ENCODE measurements at places on chromosomes 5 and 9.

- no peaks in the 10 kb centered on the region for H3K27me3 ChIP-seq
- no peak overlapping the region for H3K4me3 ChIP-seq
- H3K27ac ChIP-seq, result no peak overlapping the region
- no peaks in the 10 kb centered on the region for H3K4me1 ChIP-seq
Observed at GRCh38 chr5:19903611-19904010, 84.4 kb downstream of the CDH18 start.

- H3K36me3 ChIP-seq, result no peaks in the 10 kb centered on the region
- H3K4me1 ChIP-seq, result no peaks in the 10 kb centered on the region
- DNase-seq, result no peak
- no peaks in the 10 kb centered on the region for H3K27me3 ChIP-seq
- no peak overlapping the region for H3K27ac ChIP-seq
Observed at GRCh38 chr5:28483327-28484025, 1445.1 kb upstream of the CDH9 start.

- H3K4me1 ChIP-seq, result peaks cover 7% of the 10 kb centered on the region
- peaks cover 19% of the 10 kb centered on the region for H3K27me3 ChIP-seq
- H3K4me3 ChIP-seq, result no peak overlapping the region
- no peak overlapping the region for H3K27ac ChIP-seq
- DNase-seq, result no peak
- H3K36me3 ChIP-seq, result no peaks in the 10 kb centered on the region
Observed at GRCh38 chr5:102749416-102750030, 5.6 kb upstream of the PAM start.

DNA sequence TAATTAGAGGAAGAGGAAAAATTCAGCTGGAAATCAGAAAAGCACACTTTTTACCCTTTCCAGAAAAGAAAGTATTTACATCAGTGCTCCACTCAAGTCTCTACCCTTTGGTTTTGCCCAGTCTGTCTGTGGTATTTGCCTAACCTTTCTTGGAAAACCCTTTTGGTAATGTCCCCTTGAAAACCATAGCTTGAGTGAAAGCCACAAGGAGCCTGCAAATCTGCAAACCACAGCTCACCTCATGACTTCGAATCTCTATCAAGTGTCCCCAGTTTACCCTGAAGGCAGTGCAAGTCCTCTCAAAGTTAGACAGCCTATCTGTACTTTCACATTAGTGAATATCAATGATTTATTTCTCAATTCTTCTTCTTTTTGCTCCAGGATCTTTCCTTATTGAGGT lies 162.1 kb upstream of the TSLP start:
- DNase-seq, result no peak
- H3K4me1 ChIP-seq, result no peaks in the 10 kb centered on the region
- no peak overlapping the region for H3K4me3 ChIP-seq
- no peaks in the 10 kb centered on the region for H3K27me3 ChIP-seq
- H3K36me3 ChIP-seq, result no peaks in the 10 kb centered on the region
- no peak overlapping the region for H3K27ac ChIP-seq

DNA sequence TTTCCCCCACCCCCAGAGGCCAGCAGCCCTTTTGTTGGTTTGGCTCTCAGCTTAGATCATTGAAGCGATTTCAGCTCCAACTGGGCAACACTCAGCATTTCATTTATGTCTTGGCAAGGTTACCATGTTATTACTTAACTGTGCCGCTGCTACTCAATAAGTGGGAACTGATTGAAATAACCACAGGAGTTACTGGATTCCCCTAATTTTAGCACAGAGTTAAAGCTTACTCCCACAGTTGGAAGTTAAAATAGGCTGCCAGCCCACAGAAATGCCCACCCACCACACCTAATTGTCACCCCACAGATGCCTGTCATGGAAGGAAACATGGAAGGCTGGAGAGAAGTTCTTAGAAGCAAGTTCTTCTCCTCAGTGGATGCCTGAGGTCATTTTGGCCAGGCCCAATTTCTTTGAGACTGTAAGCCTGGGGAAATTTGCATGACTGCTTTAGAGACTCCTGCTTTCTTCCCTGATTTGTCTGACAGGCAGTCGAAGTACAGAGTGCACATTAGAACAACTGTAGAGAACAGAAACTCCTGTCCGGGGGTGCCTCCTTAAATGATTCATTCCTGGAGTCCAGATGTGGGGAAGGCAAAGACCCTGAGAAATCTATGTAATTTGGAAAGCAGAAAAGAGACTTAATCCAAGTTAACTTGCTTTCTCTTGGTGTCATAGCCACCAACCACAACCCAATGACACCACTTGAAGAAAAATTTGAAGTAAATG lies 370.0 kb downstream of the ZSWIM6 start:
- no peak overlapping the region for H3K27ac ChIP-seq
- no peaks in the 10 kb centered on the region for H3K4me1 ChIP-seq
- H3K36me3 ChIP-seq, result no peaks in the 10 kb centered on the region
- H3K27me3 ChIP-seq, result peaks cover 2% of the 10 kb centered on the region
- no peak for DNase-seq
- H3K4me3 ChIP-seq, result no peak overlapping the region

- H3K4me1 ChIP-seq, result peaks cover 6% of the 10 kb centered on the region
- peaks cover 60% of the 10 kb centered on the region for H3K27me3 ChIP-seq
- DNase-seq, result no peak
- no peak overlapping the region for H3K4me3 ChIP-seq
- H3K36me3 ChIP-seq, result no peaks in the 10 kb centered on the region
Observed at GRCh38 chr5:998246-999031, 10.2 kb upstream of the NKD2 start.

DNA sequence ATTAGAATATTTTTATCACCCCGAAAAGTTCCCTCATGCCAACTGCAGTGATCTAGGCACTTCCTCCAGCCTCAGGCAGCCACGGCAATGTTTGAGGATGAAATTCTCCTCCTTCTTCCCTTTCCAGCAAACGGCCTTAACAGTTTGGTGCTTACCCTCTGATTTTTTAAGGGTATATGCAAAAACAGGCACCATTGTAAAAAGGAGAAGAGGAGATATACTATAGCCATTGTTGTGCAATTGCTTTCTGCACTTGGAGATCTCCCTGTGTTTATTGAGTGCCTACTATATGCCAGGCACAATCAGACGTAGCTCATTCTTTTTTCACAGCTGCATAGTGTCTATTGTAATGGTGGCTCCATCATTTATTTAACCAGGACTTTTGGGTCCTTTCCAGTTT lies 29.4 kb downstream of the GSN start:
- peaks cover 6% of the 10 kb centered on the region for H3K4me1 ChIP-seq
- no peak overlapping the region for H3K4me3 ChIP-seq
- 0 out of 3 replicates have a peak overlapping the region, but pooled peaks have one; percentile 5 for H3K27ac ChIP-seq

DNA sequence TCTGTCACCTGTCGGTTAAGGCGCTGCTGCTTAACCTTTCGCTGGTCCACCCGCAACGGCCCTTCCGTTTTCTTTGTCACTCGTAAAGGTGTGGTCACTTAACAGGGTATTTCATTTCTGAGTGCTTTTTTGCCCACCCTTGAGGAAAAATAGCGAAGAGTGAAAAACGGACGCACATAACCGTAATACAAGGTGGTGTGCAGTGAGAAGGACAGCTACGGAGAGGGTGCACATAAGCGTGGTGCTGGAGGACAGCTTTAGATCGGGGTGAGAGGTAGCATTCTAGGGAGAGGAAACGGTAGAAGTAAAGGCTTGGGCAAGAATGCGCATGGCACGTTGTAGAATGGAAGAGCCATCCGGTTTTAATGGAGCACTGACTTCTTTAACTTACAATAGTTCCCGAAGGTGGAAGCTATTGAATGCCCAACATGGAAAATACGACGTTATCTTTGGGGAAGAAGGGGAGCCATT lies 761 bp downstream of the CCT5 start:
- peaks cover 12% of the 10 kb centered on the region for H3K4me1 ChIP-seq
- H3K36me3 ChIP-seq, result peaks cover 56% of the 10 kb centered on the region
- H3K4me3 ChIP-seq, result peak overlapping the region; percentile 83
- no peaks in the 10 kb centered on the region for H3K27me3 ChIP-seq
- H3K27ac ChIP-seq, result peak overlapping the region; percentile 95

GRCh38 chr9:133224762-133225161 lies 15.7 kb upstream of the OBP2B start:
- H3K27ac ChIP-seq, result no peak overlapping the region
- peaks cover 23% of the 10 kb centered on the region for H3K4me1 ChIP-seq
- DNase-seq, result no peak
- H3K4me3 ChIP-seq, result no peak overlapping the region
- no peaks in the 10 kb centered on the region for H3K36me3 ChIP-seq

- H3K36me3 ChIP-seq, result no peaks in the 10 kb centered on the region
- no peak for DNase-seq
- H3K27me3 ChIP-seq, result no peaks in the 10 kb centered on the region
- H3K4me3 ChIP-seq, result no peak overlapping the region
Observed at GRCh38 chr5:135323227-135323626, 75.8 kb downstream of the MACROH2A1 start.

DNA sequence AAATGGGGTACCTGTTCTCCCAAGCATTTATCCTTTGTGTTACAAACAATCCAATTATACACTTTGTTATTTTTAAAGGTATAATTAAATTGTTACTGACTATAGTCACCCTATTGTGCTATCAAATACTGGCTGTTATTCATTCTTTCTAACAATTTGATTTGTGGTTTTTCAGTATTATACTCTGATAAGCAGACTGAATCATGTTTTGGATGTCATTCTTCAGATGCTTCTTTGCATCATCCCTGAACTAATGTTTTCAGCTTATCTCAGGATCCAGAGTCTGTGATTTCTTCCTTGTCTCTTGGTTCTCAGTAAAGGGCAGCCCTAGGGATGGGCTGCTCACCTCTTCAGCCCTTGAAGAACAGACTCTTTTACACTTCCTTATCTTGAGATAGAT lies 177.8 kb upstream of the SGCD start:
- DNase-seq, result no peak
- no peaks in the 10 kb centered on the region for H3K4me1 ChIP-seq
- no peak overlapping the region for H3K4me3 ChIP-seq
- H3K27me3 ChIP-seq, result no peaks in the 10 kb centered on the region
- no peaks in the 10 kb centered on the region for H3K36me3 ChIP-seq
- H3K27ac ChIP-seq, result no peak overlapping the region

DNA sequence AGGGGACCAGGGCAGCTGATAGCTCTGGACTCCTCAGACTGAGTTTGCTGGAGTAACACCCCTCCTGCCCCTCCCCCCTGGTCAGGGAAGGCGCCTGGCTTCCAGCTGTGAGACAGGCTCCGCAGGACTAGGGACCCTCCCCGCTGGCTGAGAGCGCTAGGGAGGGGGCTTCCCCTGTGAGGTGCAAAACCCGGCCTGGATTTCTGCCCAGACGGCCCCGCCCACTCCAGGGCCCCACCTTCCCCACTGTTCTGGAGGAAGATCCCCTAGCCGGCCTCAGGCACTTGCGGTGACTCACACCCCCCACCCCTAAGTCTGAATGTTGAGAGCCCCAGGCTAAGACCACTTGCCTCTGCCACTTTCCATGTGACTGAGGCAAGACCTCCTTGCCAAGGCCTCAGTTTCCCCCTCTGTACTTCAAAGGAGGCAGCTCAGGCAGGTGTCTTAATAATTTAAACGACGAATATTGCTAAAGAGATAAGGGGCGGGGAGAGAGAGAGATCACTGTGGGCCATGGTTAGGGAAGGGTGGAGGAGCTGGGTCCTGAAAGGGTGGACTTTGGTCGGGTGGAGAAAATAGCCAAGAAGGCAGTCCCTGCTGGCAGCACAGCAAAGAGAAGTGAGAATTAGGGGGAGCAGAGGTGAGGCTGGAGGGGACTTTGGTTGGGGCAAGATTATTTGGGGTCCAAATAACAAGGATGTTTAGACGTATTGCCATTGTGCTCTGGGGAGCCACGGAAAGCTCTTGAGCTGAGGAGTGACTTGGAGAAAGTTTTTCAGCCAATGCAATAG lies 1.0 kb upstream of the DAB2IP start:
- peak; percentile 28 for DNase-seq
- H3K27ac ChIP-seq, result no peak overlapping the region
- no peak overlapping the region for H3K4me3 ChIP-seq
- H3K36me3 ChIP-seq, result no peaks in the 10 kb centered on the region
- H3K27me3 ChIP-seq, result peaks cover 16% of the 10 kb centered on the region

- DNase-seq, result no peak
- H3K36me3 ChIP-seq, result no peaks in the 10 kb centered on the region
- no peaks in the 10 kb centered on the region for H3K4me1 ChIP-seq
- H3K27me3 ChIP-seq, result peaks cover 33% of the 10 kb centered on the region
Observed at GRCh38 chr9:121954477-121955140, 138.5 kb downstream of the TTLL11 start.

DNA sequence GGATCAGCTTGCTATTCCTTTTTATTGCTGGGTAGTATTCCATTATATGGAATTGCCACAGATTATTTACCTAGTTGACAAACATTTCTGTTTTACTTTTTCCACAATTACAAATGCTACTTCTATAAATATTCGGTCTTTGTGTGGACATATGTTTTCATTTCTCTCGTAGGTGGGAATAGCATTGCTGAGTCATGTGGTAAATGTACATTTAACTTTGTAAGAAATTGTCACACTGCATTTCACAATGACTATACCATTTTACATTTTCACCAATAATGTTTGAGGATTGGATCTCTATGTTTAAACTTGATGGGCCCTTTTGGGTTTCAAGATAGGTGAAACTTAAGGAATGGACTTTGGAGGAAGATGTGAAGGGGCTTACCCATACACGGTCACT lies 19.7 kb downstream of the RAI14 start:
- no peak for DNase-seq
- H3K27ac ChIP-seq, result peak overlapping the region; percentile 28
- peaks cover 28% of the 10 kb centered on the region for H3K4me1 ChIP-seq
- peaks cover 4% of the 10 kb centered on the region for H3K36me3 ChIP-seq
- no peaks in the 10 kb centered on the region for H3K27me3 ChIP-seq
- H3K4me3 ChIP-seq, result no peak overlapping the region

DNA sequence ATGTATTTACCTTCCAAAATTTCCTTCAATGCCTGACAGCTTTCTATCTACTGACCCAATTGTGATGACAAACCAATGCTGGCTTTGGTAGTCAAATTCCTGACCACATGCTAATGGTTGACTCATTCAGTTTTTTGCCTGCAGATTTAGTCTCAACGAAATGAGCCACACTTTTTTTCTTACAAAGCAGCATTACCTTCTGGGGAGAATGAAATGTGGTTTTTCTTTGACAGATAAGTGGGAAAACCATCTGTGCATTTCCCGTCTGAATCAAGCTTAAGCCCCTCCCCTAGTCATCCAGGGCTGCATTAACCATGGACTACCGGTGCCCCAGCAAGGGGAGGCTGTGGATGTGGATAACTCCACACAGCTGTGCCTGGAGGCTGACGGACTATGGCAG lies 99.6 kb upstream of the TAF11L2 start:
- H3K4me3 ChIP-seq, result no peak overlapping the region
- H3K27ac ChIP-seq, result no peak overlapping the region
- no peaks in the 10 kb centered on the region for H3K27me3 ChIP-seq
- no peak for DNase-seq

GRCh38 chr5:35131723-35132122 lies 84.0 kb upstream of the AGXT2 start:
- H3K27me3 ChIP-seq, result peaks cover 13% of the 10 kb centered on the region
- DNase-seq, result no peak
- no peak overlapping the region for H3K27ac ChIP-seq
- H3K4me3 ChIP-seq, result no peak overlapping the region
- H3K4me1 ChIP-seq, result no peaks in the 10 kb centered on the region

- no peak overlapping the region for H3K27ac ChIP-seq
- peak; percentile 35 for DNase-seq
- no peak overlapping the region for H3K4me3 ChIP-seq
- H3K27me3 ChIP-seq, result no peaks in the 10 kb centered on the region
- H3K36me3 ChIP-seq, result no peaks in the 10 kb centered on the region
Observed at GRCh38 chr9:95336281-95336680, 18.8 kb upstream of the FANCC start.

Data from K562 (cell line).